ENCODE measurements at places on chromosomes 2 and 18.

DNA sequence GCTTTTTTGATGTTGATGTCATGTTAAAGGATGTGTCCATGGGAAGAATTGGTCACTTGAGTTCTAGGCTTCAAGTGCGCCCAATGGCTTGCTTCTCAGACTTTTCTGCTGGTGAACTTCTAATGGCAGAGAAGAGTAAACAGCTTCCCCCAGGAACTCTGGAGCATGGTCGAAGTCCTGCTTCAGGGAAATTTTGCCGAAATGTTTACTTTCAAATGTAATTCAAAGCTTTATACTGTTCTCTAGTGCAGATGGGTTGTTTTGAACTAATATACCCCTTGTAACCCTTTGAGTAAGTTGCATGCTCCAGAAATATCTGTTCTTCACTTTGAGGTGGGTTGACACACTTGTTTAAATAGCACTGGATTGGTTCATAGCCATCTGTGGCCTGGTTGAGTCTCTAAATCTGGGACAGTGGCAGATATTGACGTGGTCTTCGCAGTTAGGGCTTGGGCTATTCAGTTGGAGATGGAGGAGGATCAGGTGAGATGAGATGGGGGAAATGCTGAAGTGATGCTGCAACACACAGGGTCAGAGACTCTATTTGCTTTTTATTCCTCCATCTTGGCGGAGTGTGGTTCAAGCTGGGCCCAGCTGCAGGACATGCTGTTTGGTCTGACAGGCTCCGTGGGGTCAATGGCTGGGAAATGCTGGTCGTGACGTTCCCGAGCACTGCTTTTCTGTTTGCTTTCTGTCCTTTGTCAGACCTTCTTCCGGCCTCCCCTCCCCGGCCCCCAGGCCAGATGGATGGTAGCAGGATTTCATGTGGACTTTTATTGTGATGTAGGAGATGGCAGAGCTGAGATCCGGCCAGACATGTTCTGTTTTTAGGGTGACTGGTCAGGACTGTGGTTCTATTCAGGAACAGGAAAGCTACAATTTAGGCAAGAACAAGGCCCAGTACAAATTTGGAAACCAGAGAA, 35.9 kb downstream of the MYO1B start:
- no peak for DNase-seq

DNA sequence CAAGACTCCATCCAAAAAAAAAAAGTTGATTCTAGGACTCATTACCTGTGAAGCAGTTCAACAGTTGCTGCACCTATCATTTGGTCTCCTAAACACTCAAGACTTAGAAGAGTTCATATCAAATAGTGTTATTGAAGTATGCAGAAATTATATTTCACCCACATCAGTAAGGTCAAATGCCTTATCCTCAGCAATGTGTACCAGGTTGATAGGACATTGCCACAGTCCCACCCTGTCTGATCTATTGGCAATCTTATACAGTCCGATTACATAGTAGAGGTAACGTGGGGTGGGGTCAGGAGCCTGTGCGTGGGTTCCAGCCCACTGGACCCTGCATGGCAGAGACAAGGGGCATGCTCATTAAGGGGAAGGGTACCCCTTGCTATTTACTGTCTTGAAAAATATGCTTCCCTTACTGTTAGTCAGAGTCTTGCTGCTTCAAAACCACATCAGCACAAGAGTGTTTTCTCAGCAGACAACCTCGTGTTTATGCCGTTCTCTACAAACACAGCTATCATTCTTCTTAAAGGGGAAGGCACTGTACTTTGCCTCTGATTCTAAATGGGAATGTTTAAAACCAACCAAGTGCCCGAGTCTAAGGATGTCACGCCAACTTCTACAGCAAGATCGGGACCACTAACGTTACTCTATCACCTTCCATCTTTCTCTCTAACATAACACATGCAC, 115.2 kb downstream of the MTCL1 start:
- no peak for DNase-seq

GRCh38 chr2:48567671-48568070, 37.7 kb downstream of the STON1 start:
- DNase-seq: no peak

- no peak for DNase-seq
These were observed 77.5 kb upstream of the PROKR1 start for GRCh38 chr2:68565858-68566257.
